ENCODE measurements at places on chromosomes 16 and 17.

DNA sequence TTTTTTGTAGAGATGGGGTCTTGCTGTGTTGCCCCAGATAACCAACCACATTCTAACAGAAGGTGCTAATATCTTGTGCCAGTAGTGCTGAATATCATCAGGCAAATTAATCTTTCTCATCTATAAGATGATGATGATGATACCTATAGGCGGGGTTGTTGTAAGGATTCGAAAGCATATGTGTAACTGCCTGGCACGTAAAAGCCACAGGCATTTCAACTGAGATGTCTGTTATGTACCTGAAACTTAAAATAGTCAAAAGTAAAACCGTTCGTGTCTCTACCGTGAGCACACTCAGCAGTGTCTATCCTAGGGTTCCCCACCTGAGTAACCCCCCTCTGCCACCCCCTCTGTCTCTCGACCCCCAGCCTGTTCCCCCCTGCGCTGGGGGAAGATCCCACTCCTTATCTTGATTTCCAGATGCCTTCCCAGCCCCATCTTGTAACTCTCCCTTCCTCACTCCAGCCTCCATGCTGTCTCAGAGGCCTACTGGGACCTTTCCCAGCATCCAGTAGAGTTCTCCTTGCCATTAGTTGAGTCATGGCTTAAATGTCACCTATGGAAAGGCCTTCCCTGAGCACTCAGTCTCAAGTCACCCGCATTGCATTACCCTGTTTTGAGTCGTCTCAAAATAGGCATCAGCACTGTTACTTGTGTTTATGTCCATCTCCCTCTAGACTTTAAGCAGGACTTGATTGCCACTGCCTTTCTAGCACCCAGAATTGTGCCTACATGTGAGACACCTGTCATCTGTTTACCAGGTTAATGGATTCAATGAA is 34.1 kb downstream of the CDRT15 start:
- DNase-seq, result no peak

DNA sequence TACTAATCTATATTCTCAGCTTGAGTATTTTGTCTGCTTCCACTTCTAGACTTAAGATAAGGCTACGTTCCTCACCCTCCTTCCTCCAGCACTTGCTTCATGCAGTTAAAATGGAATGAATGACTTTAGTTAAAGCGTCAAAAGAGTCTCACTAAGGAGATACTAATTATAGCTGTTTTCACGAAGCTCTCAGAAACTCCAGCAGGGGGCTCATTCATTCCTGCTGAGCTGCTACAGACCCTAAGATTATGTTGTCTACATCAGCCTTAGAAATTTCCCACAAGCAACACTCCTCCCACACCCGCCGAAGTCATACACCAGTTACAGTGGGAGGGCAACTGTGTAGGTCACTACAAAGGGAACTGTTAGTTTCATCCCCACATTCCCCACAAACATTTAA is 57.0 kb upstream of the KIFC3 start:
- DNase-seq, result peak; percentile 72

DNA sequence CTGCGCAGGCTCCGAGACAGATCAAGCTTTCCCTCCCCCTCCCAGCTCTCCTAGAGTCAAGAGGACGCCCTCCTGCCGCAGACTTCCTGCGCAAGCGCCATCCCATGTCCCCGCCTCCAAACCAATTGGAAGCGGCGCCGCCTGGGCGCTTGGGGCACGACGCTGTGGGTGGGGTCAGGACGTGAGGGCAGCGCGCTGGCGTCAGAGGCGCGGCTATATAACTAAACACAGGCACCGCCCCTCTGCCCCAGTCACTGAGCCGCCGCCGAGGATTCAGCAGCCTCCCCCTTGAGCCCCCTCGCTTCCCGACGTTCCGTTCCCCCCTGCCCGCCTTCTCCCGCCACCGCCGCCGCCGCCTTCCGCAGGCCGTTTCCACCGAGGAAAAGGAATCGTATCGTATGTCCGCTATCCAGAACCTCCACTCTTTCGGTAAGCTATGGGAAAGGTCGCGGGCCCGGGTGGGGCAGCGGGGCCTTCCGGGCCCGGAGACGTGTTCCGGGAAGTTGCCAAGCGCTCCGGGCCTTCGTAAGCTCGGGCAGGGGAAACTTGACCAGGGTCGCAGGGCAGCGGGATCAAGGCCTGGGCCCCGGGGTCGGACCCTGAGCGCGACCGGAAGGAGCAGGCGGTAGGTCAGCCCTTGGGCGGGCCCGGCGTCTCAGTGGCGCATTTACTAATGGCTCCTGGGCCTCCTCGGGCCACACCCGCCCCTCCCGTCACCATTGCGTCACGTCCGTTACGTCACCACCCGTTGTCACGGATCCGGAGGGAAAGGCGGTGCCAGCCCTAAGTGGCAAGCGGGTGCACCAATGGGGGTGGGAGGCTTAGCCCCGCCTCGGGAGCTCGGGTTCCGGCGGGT is at the start of gene EIF1:
EIF1 (plus strand) TSS at position 245 of the 856 bp plus-strand sequence; CDS start at position 399, 154 bp downstream.
- peak; percentile 100 for DNase-seq

DNA sequence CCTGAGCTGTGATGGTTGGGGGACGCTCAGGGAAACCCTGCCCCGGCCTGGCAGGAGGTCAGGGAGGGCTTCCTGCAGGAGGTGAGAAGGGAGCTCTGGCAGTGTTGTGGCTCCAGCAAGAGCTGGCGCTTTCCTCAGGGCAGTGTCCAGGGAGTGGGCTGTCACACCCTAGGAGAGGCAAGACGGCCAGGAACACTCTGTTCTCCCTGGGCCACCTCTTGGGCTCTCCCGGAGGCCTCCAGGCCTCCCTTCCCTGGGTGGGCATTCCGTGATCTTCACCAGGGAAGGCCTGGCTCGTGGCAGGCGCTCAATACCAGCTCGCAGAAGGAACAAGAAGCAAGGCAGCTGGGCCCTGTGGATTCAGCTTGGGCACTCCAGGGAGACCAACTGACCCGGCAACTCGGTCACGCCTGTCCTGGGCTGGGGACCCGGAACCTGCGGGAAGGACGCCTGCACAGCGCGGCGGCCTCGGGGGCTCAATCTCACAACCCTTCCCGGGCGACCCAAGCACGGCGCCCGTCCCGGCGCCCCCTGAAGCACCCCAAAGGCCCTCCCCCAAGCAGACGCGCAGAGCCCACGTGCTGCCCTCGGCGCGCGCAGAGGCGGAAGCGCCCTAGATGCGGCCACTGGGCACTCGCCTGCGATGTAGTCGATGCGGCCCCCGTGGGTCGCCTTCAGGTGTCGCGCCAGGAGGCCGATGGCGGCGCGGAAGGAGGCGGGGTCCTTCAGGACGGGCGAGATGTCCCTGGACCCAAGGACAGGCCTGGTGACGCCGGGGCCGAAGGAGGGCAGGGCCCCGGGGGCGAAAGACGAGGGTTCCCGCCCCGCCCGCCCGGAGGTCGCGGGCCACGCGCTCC is 588 bp downstream of the APRT start:
- DNase-seq, result peak; percentile 86

- DNase-seq, result no peak
Measured at GRCh38 chr17:78838574-78839005, 2.0 kb downstream of the USP36 start.

GRCh38 chr16:57401943-57402640 is 2.5 kb upstream of the CCL17 start:
- no peak for DNase-seq

DNA sequence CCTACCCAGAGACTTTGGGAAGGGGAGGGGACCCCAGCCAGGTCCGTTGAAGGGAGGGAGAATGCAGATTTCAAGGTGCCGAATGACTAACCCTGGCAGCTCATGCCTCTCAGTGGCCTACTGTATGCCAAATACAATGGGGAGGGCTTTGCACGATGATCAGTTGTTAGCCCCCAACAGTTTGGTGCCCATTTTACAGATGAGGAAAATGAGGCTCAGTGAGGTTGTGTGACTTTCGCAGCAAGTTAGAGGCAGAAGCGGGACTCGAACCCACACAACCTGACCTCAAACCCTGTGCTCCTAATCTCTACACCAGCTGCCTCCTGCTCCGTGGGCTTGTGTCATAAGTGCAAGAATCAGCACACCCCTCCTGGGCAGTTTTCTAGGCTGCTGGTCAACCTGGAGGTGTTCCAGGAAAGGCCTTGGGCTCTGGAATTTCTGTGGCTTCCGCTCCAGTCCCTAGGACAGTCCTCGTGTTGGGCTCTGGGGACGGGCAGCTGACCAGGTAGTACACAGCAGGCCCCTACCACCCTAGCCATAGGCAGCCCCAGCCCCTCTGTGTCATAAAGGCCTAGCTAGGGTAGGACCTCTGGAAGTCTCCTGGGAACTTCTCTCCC is 11.9 kb upstream of the NAGPA start:
- DNase-seq, result no peak

- peak; percentile 17 for DNase-seq
Measured at GRCh38 chr16:27678955-27679354, 129.0 kb downstream of the KATNIP start.

- DNase-seq, result no peak
Measured at GRCh38 chr17:40371261-40371929, 6.9 kb upstream of the GJD3 start.

- no peak for DNase-seq
Measured at GRCh38 chr17:61465550-61466237, 13.5 kb downstream of the TBX4 start.

GRCh38 chr17:6473128-6473767 is 29.0 kb downstream of the PIMREG start:
- DNase-seq, result peak; percentile 80

GRCh38 chr17:30524847-30525246 is 47.6 kb downstream of the GOSR1 start:
- no peak for DNase-seq

- no peak for DNase-seq
Measured at GRCh38 chr16:2465653-2466415, 5.3 kb upstream of the NTN3 start.

DNA sequence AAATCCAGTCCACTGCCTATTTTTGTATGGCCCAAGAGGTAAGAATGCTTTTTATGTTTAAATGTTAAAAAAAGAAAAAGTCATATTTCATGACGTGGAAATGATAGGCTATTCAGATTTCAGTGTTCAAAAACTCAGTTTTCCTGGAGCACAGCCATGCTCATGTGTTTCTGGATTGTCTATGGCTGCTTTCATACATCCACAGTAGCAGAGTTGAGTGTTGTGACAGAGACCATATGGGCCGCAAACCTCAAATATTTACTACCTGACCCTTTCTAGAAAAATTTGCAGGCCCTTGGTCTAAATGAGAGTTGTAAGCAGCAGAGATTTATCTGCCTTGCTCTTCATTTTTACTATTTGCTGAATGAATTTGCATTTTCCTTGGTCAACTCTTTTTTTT is 264.1 kb downstream of the CBLN1 start:
- DNase-seq, result no peak

DNA sequence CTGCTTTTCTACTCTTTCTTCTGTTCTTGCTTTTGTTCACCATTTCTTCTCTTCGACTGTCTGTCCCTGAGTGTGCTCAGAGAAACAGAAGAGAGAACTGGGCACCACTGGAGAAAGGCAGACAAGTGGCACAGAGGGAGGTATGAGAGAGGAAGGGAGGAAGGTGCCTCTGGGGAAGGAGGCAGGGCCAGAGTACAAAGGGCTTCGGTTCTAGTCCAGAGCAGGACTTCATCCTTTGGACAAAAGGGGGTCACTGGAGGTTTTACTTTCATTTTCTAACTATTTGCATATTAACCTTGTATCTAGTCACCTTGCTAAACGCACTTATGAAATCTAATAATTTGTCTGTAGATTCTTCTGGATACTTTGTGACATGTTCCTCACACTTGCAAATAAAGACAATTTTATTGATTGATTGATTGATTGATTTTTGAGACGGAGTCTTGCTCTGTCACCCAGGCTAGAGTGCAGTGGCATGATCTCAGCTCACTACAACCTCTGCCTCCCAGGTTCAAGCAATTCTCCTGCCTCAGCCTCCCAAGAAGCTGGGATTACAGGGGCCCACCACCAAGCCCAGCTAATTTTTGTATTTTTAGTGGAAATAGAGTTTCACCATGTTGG is 13.5 kb downstream of the ITGB4 start:
- no peak for DNase-seq

- peak; percentile 71 for DNase-seq
Measured at GRCh38 chr16:71610936-71611871, 14.8 kb upstream of the MARVELD3 start.

- DNase-seq, result peak; percentile 75
Measured at GRCh38 chr16:4477966-4478365, 1.8 kb downstream of the HMOX2 start.

DNA sequence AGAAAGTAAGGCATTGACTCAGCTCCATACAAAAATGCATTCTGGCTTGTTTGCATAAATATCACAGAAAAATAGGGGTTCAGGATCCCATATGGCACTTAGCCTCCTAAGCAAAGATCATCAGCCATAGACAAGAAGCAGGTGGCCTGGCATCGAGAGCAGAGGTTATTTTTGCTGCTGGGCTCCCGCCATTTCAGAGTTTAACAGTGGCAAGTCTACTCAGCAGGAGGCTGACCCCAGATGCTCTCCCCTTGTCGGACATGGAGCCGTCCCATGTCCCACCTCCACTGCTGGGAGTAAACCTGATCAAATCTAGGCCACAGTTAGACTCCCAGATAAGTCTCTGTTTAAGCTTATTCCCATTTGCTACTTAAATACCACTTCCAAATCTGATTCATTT is 269.1 kb downstream of the FTO start:
- DNase-seq, result no peak

DNA sequence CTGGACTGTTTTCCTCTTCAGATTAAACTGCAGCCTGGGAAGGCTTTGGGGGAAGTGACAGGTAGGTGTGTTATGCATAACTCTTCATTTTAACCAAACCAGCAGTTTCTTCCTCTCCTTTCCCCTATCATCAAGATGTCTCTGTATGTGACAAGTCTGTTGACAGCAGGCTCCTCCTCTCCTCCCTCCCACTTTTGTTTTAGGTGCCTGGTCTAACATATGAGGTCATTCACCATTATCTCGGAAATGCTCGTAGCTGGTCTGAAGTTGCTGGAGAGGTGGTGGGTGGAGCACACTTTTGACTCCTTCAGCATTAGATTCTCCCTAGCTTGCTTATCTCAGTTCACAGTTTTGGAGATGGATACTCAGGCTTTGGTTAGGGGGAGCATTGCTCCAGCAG is 571.0 kb upstream of the EEF2KMT start:
- DNase-seq, result no peak

GRCh38 chr17:48416971-48417370 is 13.0 kb downstream of the SKAP1 start:
- no peak for DNase-seq

- DNase-seq, result no peak
Measured at GRCh38 chr17:17495536-17496188, 533 bp downstream of the RASD1 start.

GRCh38 chr16:22898874-22899348 is 84.9 kb downstream of the HS3ST2 start:
- DNase-seq, result peak; percentile 75

- DNase-seq, result no peak
Measured at GRCh38 chr17:82753201-82753464, 1.3 kb downstream of the TBCD start.

- DNase-seq, result no peak
Measured at GRCh38 chr16:31371619-31372484, 16.9 kb downstream of the ITGAX start.

- no peak for DNase-seq
Measured at GRCh38 chr16:77745972-77746371, 23.7 kb downstream of the NUDT7 start.

GRCh38 chr17:15261258-15261801 is 3.8 kb downstream of the PMP22 start:
- peak; percentile 76 for DNase-seq

GRCh38 chr17:36721560-36722120 is 120.3 kb downstream of the MRM1 start:
- DNase-seq, result no peak

GRCh38 chr17:77427391-77427991 is 286.7 kb downstream of the SEC14L1 start:
- peak; percentile 77 for DNase-seq

GRCh38 chr17:61075988-61076387 is 323.7 kb upstream of the TBX2 start:
- no peak for DNase-seq

- no peak for DNase-seq
Measured at GRCh38 chr17:35368081-35368830, 5.2 kb downstream of the SLFN11 start.

- DNase-seq, result peak; percentile 60
Measured at GRCh38 chr16:21600031-21600773, 825 bp downstream of the METTL9 start.
